Right renal pelvis (tissue), 4 donors: ENCODE measurements at places on chromosomes 3 and 15.

GRCh38 chr3:72451841-72452240 is 396.4 kb downstream of the SHQ1 start:
- DNase-seq = no peak

DNA sequence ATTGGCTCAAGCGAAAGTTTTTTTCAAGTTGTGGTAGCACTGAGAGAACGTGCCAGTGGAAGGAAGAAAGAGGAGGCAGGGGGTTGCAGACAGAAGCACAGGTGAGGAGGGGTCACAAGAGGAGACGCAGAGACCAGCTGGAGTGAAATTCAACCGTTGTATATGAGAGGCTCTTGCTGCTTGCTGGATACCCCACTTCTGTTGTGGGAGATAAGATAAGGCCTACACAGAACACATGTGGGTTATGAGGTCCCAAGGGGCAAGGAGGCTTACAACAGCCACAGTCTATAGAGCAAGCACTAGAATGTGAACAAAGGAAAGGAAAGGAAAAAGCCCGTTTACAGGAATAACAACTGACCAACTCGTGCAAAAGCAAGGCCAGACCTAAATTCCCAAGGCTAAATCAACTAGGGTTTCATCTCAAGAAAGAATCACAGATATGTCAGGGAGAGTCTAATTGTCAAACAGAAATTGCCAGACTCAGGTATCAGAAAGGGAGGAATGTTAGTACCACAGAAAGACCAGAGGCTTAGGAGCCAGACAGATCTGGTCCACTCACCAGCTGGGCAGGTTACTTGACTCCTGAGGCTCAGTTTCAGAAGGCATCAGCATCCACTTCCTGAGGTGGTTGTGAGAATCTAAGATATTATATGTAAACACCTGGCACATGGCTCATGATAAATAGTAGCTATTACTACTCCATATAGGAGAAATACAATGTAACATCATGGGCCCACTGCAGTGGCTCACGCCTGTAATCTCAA is 60.9 kb downstream of the MSL2 start:
- DNase-seq = no peak

GRCh38 chr15:50219820-50220219 is 37.8 kb downstream of the SLC27A2 start:
- no peak for DNase-seq

- DNase-seq = no peak
Measured at GRCh38 chr15:70563561-70564095, 199.7 kb downstream of the UACA start.

GRCh38 chr3:105555206-105555605 is 188.5 kb downstream of the ALCAM start:
- DNase-seq = no peak

- no peak for DNase-seq
Measured at GRCh38 chr3:10395196-10395595, 74.3 kb upstream of the SEC13 start.

DNA sequence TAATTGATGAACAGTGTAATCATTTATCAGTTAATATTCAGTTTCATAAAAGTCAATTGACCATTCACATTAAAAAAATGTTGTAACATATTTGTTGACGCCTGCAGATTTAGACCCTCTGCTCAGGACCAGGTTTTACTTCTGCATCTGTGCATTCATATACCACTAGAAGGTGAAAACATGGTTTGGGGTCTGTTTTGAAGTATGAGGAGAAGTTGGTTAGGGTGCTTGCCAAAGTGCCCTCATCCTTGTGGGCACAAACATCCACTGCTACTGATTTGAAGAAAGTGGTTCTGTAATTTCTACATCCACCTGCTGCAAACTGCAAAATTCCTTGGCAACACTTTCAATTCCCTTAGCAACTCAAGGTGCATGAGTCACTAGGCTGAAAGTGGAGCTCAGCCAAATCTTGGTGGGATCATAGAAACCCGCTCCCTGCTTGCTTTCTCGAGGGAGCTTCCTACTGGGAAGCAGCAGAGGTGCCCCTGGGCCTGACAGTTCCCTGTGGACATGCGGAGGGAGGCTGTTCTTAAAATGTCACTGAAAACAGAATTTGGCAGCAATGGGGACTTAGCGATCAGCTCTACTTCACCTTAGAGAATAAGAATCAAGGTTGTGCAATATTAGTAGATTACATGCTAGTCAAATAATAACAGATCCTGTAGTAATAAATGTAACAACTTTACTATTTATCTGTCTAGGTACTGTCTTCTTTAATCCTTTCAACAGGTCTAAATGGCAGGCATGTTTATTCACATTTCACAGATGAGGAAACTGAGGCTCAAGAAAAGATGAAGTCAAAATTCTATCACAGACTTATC is 301.0 kb upstream of the TBL1XR1 start:
- DNase-seq = no peak

DNA sequence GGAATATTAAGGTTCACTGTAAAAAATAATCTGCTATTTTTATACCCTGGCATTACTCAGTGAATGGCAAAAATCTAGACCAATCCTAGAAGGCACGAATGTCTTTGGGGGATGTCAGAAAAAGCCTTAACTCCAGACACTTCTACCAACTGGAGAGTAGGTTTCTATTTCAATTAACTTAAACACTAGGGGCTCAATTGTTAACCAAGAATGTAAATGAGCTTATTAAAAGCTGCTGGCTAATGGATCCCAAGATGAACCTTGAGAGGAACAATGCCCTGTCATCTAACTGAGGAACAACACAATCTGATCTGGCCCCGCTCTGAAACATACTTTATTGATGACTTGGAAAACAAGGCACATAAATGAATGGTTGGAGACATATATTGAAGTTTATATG is 701.4 kb downstream of the FHIT start:
- DNase-seq = no peak
